Pancreas (tissue), 10 donors: ENCODE measurements at places on chromosomes 4 and X. TPM values are rescaled to one million over a fixed set of nuclear protein-coding genes. Genes with fewer than 3 reads are reported as not detected.

DNA sequence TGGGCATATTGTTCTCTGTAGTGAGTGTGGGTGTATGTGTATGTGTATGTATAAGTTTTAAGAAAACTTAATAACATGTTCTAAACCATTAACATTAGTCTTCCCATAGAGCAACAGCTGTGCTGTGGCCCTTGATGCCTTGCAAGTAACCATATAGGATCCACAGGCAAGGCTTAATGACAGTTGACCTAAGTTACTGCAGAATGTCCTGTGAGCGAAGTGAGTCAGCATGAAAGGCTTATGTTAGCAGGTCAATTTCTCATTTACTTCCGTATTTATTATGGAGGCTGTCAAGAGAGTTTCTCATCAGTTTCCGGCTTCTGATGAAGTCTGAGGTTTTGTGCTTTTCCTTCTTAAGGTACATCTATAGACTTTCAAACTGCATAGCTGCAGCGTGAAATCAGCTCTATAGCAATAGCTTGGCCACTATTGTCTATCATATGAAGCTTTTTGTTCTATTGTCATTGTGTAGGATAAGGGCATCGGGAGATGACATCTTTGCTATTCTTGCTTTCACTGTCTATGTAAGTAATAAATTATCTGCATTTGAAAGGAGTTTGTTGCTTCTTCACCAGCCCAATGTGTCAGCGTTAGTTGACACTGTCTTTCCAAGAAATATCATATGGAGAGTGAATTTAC is 1153.4 kb upstream of the AGA start:
- no peak for DNase-seq

DNA sequence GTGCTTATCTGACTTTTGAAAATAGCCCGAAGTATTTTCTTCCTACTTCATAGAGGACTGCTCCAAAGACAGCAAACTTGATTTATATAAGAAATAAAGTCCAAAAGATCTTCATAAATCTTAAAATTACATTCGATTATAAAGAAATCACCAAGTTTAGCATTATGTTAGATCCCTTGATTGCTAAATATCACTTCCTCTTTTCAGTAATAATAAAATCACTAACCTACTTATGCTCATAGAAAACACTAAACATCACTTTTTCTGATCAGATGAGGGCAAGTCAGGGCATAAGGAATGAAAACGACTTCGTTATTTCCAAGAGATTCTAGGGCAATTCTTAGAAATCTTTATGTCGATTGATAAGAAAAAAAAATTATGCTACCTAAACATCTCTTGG is 32.0 kb downstream of the DYNLT3 start:
- no peak for DNase-seq

Gene ARMCX6
- total RNA-seq: 27.5 TPM

Gene TMPRSS11F
- total RNA-seq: not detected

- no peak for DNase-seq
These were observed 91.6 kb upstream of the NMU start for GRCh38 chr4:55727746-55728145.

DNA sequence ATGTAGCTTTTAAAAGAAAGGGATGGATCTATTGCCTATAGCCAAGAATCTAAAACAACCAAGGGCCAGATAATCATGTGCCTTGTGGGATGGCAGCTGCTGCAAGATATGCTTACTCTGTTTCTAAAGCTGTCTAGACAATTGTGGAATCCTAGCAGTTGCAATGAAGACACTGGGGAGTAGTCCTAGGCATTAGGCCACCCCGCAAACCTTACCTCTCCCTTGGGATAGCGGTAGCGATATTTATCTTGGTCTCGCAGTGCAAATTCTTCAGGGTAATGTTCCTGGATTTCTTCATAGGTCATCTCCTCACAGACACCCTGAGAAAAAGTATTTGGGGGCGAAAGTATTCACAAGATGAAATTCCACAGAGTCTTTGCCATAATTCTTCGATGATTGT is 24.6 kb downstream of the TRO start:
- no peak for DNase-seq

Gene ZBTB49
- total RNA-seq: 3.7 TPM

DNA sequence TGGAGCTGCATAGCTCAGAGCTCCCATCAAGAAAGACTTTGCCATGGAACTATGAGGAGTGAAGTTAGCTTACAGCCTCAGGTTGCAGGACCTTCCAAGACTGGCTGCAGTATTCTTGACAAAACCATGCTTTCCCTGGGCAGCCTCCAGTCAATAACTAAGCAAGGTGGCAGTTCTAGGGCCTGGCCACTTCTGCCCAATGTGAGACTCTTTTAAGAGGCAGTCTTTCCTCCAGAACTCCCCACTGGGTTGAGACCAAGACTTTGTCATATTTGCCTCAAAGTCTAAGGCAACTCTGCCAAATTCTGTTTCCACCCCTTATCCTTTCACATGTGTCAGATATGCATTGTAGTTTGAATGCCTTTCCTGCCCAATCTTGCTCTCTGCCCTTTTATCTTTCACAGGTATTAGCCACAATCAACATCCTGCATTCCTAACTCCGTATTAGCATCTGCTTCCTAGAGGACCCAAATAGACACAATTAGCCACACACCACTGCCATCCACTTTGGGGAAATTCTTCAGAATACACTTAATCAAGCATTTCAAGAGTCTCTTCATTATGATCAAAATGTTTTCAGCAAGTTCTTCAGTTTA is 17.7 kb upstream of the SLC25A43 start:
- DNase-seq: no peak

Gene TMSB15C
- total RNA-seq: 0.28 TPM

Gene GAGE12H
- not detected for total RNA-seq
